ENCODE measurements at places on chromosomes 1 and 21. TPM values are rescaled to one million over a fixed set of nuclear protein-coding genes. Genes with fewer than 3 reads are reported as not detected.

DNA sequence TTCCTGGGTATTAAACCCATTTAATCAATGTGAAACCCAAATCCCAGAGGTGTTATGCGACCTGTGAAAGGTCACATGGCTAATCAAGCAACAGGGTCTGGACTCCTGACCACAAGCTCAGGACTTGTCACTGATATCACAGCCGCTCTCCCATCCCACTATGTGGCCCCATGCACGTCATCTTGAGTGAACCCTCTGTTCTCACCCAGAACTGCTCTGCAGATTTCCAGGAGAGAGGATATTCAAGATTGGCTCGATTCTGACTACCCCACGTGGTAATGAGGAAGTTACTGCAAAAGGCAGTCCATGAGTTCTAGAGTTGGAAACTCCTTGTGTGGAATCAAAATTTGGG lies 173.5 kb upstream of the ETV3 start:
- DNase-seq = no peak
- H3K36me3 ChIP-seq = no peaks in the 10 kb centered on the region
- H3K4me1 ChIP-seq = peaks cover 4% of the 10 kb centered on the region

GRCh38 chr1:60279798-60280197 lies 206.2 kb upstream of the C1orf87 start:
- no peak overlapping the region for H3K27ac ChIP-seq
- no peak overlapping the region for H3K4me3 ChIP-seq
- no peaks in the 10 kb centered on the region for H3K36me3 ChIP-seq
- H3K27me3 ChIP-seq = no peaks in the 10 kb centered on the region

DNA sequence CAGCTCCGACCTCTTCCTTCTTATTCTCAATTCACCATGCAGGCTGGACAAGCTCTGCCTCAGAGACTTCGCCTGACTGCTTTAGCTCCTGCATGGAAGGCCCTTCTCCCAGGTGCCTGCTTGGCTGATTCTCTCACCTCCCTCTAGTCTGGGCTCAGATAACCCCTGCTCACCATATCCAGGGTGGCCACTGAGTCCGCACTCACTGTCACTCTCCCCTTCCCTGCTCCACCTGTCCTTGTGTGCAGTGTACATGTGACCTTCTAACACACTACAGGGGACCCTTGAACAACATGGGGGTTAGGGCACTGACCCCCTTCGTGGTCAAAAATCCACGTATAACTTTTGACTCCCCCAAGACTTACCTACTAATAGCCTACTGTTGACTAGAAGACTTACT lies 14.4 kb upstream of the GALNT2 start:
- DNase-seq = no peak
- H3K27ac ChIP-seq = no peak overlapping the region
- H3K27me3 ChIP-seq = no peaks in the 10 kb centered on the region
- no peaks in the 10 kb centered on the region for H3K4me1 ChIP-seq
- H3K4me3 ChIP-seq = no peak overlapping the region

DNA sequence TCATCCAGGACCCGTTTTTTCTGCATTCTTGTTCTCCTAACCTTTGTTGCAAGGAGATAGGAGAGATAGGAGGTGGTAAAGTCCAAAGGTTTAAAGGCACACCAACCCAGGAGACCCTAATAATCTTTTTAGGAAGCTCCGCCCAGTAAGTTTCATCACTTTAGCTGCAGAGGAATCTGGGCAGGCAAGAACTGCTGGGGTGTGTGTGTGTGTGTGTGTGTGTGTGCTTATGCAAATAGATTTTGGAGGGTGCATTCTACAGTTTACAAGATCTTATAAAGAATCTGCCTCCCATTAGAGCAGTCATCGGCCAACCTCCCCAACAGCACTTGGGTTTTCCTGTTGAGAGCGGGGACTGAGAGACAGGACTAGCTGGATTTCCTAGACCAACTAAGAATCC lies 3.9 kb upstream of the IL10 start:
- no peaks in the 10 kb centered on the region for H3K36me3 ChIP-seq
- no peak overlapping the region for H3K27ac ChIP-seq
- no peaks in the 10 kb centered on the region for H3K27me3 ChIP-seq
- peak overlapping the region; percentile 62 for H3K4me3 ChIP-seq
- peaks cover 7% of the 10 kb centered on the region for H3K4me1 ChIP-seq
- peak; percentile 69 for DNase-seq

- no peaks in the 10 kb centered on the region for H3K27me3 ChIP-seq
- DNase-seq = no peak
- H3K27ac ChIP-seq = no peak overlapping the region
- H3K4me1 ChIP-seq = peaks cover 11% of the 10 kb centered on the region
These were observed 23.4 kb downstream of the CSF1 start for GRCh38 chr1:109933856-109934711.

GRCh38 chr1:70674941-70675685 lies 264.0 kb downstream of the CTH start:
- DNase-seq = peak; percentile 57
- H3K4me3 ChIP-seq = no peak overlapping the region
- no peaks in the 10 kb centered on the region for H3K36me3 ChIP-seq
- H3K27me3 ChIP-seq = no peaks in the 10 kb centered on the region

DNA sequence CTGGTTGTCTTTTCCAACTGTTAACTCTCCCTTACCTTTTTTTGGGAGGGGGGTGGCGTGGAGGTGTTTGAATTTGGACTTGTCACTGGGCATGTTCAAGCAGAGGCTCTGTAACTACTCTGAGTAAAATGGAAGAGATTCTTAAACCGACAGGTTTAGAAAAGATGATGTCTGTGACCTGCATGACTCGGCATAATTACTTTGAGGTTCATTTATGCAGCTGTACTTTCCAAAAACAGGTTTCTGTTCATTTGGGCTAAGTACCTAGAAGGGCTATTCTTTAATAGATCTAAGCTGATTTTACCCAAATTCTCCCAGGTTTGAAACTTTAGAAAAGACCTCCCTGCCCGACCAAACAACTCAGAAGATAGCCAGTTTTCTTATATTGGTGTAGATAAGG lies 80.3 kb downstream of the SLC35A3 start:
- H3K4me3 ChIP-seq = peak overlapping the region; percentile 57
- DNase-seq = no peak
- no peak overlapping the region for H3K27ac ChIP-seq
- H3K36me3 ChIP-seq = peaks cover 49% of the 10 kb centered on the region
- peaks cover 12% of the 10 kb centered on the region for H3K4me1 ChIP-seq

- H3K27me3 ChIP-seq = no peaks in the 10 kb centered on the region
- no peak overlapping the region for H3K4me3 ChIP-seq
- no peak overlapping the region for H3K27ac ChIP-seq
- peaks cover 58% of the 10 kb centered on the region for H3K36me3 ChIP-seq
- no peaks in the 10 kb centered on the region for H3K4me1 ChIP-seq
- no peak for DNase-seq
These were observed 25.6 kb downstream of the SLX9 start for GRCh38 chr21:44965251-44966022.

Gene E2F2
- 7.3 TPM for total RNA-seq

DNA sequence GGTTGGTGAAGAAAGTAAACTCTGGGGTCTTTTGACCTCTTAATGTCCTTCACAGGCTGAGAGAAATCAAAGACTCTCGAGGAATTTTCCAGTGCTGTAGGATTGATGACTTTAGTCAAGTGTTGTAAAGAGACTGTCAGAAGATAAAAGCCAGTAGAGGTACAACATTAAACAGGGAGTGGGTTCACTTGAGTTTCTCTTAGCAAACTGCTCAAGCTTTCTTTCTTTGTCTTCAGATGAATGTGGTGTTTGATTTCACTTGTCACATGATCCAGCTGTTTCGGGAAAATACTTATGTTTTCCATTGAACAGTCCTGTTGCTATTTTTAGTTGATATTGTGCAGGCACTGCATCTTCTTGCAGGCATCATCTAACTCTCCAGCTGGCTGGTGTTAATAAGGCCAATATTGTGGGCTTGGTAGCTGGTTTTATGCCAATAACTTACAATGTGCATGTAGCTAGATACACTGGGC lies 45.6 kb downstream of the XCL2 start:
- no peaks in the 10 kb centered on the region for H3K4me1 ChIP-seq
- no peak overlapping the region for H3K4me3 ChIP-seq
- DNase-seq = no peak
- no peaks in the 10 kb centered on the region for H3K27me3 ChIP-seq
- no peak overlapping the region for H3K27ac ChIP-seq
- H3K36me3 ChIP-seq = no peaks in the 10 kb centered on the region

- H3K4me1 ChIP-seq = no peaks in the 10 kb centered on the region
- H3K36me3 ChIP-seq = no peaks in the 10 kb centered on the region
- no peak overlapping the region for H3K4me3 ChIP-seq
These were observed 31.3 kb downstream of the FCRL5 start for GRCh38 chr1:157521056-157521455.

- no peaks in the 10 kb centered on the region for H3K4me1 ChIP-seq
- no peaks in the 10 kb centered on the region for H3K36me3 ChIP-seq
- no peak for DNase-seq
These were observed 1.7 kb downstream of the IGFN1 start for GRCh38 chr1:201192261-201192788.

DNA sequence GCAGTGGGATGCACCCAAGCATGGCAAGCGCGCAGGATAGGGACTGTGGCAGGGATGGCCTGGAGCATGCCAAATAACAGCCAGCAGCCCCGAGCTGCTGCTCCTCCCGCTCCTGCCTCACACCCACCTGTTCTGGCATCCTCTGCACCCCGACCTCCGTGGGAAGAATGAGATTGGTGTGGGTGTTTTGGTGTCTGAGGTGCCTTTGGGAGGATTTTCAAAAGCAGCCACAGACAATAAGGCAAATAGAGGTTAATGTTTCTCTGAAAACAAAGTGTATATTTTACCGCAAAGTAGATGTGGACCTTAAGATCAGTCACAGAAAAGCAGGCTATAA lies 35.5 kb downstream of the IGFN1 start:
- no peak for DNase-seq
- H3K4me1 ChIP-seq = no peaks in the 10 kb centered on the region
- no peak overlapping the region for H3K4me3 ChIP-seq
- H3K27me3 ChIP-seq = no peaks in the 10 kb centered on the region

- H3K27ac ChIP-seq = no peak overlapping the region
- H3K4me1 ChIP-seq = peaks cover 11% of the 10 kb centered on the region
- H3K36me3 ChIP-seq = no peaks in the 10 kb centered on the region
- H3K4me3 ChIP-seq = no peak overlapping the region
These were observed 143.9 kb upstream of the DNAH14 start for GRCh38 chr1:224785622-224786021.

- H3K36me3 ChIP-seq = no peaks in the 10 kb centered on the region
- no peaks in the 10 kb centered on the region for H3K4me1 ChIP-seq
- DNase-seq = no peak
These were observed 76.4 kb upstream of the VANGL1 start for GRCh38 chr1:115565353-115565752.

GRCh38 chr1:248696774-248697173 lies 5.8 kb downstream of the OR14I1 start:
- DNase-seq = no peak
- no peaks in the 10 kb centered on the region for H3K36me3 ChIP-seq
- no peak overlapping the region for H3K27ac ChIP-seq
- no peaks in the 10 kb centered on the region for H3K27me3 ChIP-seq

- no peaks in the 10 kb centered on the region for H3K36me3 ChIP-seq
- H3K4me1 ChIP-seq = no peaks in the 10 kb centered on the region
- no peak overlapping the region for H3K4me3 ChIP-seq
- no peak for DNase-seq
These were observed 116.7 kb upstream of the CHRM3 start for GRCh38 chr1:239269706-239270105.

DNA sequence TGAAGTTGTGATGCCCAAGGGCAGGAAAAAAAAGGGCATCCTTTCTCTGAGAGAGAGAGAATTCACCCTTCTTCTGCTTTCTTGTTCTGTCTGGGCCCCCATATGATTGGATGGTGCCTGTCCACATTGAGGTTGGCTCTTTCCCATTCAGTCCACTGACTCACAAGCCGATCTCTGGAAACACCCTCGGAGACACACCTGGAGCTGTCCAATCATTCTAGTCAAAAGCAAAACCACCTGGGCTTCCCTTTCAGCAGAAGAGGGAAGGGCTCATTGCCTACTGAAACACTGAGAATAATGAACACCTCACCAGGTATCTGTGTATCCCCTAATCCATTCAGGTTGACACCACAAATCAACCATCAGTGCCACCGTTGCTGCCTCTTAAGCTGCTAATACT lies 103.7 kb upstream of the GNG12 start:
- H3K27me3 ChIP-seq = peaks cover 24% of the 10 kb centered on the region
- H3K27ac ChIP-seq = no peak overlapping the region
- DNase-seq = no peak
- H3K4me3 ChIP-seq = no peak overlapping the region

Gene AIDA
- total RNA-seq = 136 TPM

- peaks cover 5% of the 10 kb centered on the region for H3K4me1 ChIP-seq
- no peak overlapping the region for H3K27ac ChIP-seq
- no peak overlapping the region for H3K4me3 ChIP-seq
- H3K36me3 ChIP-seq = no peaks in the 10 kb centered on the region
These were observed 35.7 kb upstream of the ERRFI1 start for GRCh38 chr1:8061673-8062386.

- peaks cover 5% of the 10 kb centered on the region for H3K4me1 ChIP-seq
- peaks cover 19% of the 10 kb centered on the region for H3K27me3 ChIP-seq
- no peak for DNase-seq
These were observed 23.7 kb upstream of the IL20 start for GRCh38 chr1:206841609-206842323.

All from endodermal cell (in vitro differentiated cells).